ENCODE measurements at places on chromosomes 4 and X.

- no peak for DNase-seq
Observed at GRCh38 chr4:170139764-170140163, 50.0 kb upstream of the AADAT start.

DNA sequence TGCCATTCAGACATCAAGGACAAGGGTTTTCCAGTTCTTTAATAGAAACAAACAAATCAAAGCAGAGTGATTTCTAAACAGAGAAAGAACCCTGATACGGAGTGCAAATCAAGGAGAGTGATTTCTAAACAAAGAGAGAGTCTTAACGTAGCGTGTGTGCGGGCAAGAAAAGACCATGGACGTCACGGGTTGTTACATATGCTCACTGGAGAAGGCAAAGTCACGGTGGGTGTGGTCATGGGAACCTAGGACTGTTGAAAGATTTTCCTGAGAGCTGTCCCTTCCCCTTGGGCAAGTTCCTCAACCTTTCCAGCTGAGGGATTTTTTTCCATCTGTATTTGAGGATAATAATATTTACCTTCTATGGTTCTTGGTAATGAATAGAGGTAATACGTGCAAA is 95.0 kb upstream of the SLC34A2 start:
- no peak for DNase-seq

DNA sequence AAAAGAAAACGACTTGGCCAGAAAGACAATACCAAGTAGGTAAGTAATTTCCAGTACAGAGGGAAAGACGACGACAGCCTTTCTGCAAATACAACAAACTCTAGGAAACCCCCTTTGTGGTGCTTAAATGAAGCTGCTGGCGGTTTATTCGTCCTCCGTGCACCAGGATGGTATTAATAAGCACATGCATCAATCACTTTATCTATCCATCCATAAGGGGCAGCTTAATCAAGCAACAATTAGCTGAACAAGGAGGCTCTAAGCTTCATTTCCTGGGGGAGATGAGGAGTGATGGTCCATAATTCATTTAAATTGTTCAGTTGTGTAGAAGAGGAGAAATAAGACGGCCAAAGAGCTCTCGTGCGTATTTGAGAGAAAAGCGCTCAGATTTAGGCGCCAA is 26.2 kb downstream of the IRF2 start:
- no peak for DNase-seq

DNA sequence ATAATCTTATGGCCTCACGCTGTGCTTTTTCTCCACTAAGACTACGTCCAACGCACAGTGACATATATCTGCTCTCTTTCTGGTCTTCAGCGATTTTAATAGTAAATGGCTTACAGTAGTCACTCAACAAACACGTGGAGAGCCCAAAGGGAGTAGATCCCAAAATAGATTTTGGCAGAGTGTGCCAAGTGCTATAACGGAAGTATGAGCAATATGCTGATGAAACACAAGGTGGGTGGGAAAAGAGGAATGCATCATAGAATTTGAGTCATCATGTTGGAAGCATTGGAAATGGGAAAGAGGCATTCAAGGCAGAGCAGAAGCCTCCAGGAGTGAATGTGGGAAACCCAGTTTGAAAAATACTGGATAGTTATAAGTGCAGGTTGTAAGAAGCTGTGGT is 129.1 kb upstream of the LDB2 start:
- no peak for DNase-seq

DNA sequence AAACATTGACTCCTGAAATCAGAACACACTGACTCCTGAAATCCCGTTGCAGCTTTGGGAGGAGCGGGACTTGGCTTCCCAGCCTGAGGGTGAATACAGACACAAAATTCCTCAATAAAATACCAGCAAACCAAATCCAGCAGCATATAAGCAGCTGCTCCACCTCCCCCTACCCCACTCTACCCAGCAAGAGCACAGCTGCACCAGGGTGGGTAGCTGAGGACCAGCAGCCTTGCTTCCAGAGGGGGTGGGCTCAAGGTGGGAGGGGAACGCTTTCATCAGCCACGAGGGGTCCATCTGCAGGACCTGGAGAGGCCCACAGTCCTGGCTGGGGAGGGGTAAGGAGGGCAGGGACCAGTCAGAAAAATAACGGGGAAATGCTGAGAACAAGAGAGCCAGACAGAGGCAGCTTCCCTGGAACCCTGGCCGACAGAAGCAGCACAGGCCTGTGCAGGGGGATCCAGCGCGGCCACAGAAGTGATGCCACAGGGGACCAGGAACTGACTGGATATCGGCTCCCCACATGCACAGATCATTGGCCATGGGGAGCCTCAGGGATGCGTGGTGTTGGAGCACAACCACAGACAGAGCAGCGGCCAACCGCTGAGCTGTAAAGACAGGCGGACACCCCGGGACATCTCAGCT is 49.8 kb downstream of the FGFRL1 start:
- DNase-seq = no peak

DNA sequence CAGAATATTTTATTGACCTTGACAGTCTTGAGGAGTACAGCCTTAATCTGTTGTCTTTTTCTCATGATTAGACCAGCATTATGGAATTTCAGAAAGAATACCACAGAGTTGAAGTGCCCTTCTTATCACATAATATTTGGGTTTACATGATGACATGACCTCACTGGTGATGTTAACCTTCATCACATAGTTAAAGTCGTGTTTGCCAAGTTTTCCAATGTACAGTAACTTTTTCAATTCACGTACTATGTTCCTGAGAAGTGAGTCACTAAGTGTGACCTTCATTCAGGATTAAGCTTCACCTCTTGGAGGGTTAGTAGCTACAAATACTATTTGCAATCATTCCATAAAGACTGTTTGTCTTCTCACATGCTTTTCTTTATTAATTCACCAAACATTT is 52.1 kb downstream of the RAB40A start:
- no peak for DNase-seq

- no peak for DNase-seq
Observed at GRCh38 chrX:119762718-119763117, 4.3 kb downstream of the SOWAHD start.

GRCh38 chr4:10460313-10461047 is 3.3 kb upstream of the ZNF518B start:
- no peak for DNase-seq

- no peak for DNase-seq
Observed at GRCh38 chrX:26146024-26146423, 7.9 kb downstream of the MAGEB18 start.

DNA sequence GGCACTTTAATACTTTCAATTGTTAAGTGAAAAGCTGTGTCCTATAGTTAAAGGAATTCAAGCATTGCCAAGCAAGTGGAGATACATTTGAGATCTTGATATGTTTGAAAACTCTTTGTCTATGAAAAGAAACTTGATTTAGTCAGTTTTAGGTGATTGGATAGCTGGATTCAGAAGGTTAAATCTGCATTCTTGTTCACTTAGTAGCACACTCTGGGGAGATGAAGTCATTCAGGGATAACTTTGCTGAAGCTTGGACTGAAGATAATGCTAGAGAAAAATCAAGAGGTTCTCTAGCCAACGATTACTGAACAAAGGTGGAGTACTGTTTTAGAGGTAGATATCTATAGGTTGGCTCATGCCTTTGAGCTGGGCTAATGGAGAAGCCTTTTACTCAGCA is 90.6 kb downstream of the DCAF8L2 start:
- no peak for DNase-seq

DNA sequence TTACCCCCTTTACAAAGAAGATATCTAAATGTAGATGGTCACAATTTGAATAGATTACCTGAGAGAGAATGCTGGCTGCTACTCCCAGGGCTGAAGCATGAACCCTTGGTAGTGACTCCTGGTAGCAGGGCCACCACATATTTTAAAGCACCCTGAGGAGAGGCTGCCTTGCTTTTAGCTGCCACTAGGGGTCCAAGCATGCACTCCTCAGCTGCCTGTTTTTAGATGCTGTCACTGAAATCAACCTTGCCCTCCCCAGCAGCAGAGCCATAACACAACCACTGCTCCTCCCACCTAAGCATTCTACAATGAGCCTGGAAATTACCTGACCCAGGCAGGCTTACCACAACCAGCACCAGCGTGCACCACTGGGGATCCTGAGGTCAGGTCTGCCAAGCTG is 850.9 kb downstream of the FAM133A start:
- DNase-seq = no peak

- DNase-seq = no peak
Observed at GRCh38 chrX:150207733-150208132, 155.4 kb upstream of the MAMLD1 start.

GRCh38 chr4:13543839-13544605 is at the start of gene NKX3-2:
Gene NKX3-2, minus strand, starts transcription at chr4:13544508. Its CDS starts 94 bp downstream, at chr4:13544414.
- DNase-seq = no peak

DNA sequence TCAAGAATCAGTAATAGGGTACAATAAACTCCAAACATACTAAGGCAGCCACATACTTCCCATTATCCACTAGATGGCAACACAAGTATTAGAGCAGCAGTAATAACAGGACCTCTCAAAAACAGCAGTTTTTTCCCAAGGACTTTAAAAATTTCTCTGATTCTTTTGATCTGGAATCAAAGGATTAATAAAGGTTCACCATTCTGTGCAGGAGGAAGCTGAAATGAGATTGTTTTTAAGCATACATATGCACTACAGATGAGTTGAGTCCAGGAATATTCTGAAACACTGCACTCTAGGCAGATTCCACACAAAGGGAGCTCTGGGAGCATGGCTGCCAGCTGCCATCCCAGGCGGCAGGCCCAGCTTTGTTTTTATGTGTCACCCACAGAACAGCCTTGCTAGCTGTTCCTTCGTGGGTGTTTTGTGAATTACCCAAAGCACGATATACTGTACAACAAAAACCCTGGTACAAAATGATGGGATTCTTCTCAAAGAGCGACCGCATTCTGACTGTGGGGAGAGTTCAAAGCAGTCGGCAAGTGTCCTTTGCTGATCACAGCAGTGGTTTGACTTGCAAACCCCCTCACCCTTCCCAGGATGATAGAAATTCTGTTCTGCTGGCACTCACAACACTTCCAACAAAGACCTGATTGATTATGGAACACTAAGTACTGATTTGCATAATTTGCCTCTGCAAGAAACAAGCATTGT is 61.0 kb downstream of the STX18 start:
- no peak for DNase-seq

All from tibial nerve (tissue), 4 donors.